CD4-positive, alpha-beta T cell (primary cell): ENCODE measurements at places on chromosomes 1 and 21. TPM values are rescaled to one million over a fixed set of nuclear protein-coding genes. Genes with fewer than 3 reads are reported as not detected.

RHEX gene
- total RNA-seq: not detected

RHBDL2 gene
- total RNA-seq: not detected

GPR52 gene
- 0.99 TPM for total RNA-seq

FNDC10 gene
- 1.0 TPM for total RNA-seq

DNA sequence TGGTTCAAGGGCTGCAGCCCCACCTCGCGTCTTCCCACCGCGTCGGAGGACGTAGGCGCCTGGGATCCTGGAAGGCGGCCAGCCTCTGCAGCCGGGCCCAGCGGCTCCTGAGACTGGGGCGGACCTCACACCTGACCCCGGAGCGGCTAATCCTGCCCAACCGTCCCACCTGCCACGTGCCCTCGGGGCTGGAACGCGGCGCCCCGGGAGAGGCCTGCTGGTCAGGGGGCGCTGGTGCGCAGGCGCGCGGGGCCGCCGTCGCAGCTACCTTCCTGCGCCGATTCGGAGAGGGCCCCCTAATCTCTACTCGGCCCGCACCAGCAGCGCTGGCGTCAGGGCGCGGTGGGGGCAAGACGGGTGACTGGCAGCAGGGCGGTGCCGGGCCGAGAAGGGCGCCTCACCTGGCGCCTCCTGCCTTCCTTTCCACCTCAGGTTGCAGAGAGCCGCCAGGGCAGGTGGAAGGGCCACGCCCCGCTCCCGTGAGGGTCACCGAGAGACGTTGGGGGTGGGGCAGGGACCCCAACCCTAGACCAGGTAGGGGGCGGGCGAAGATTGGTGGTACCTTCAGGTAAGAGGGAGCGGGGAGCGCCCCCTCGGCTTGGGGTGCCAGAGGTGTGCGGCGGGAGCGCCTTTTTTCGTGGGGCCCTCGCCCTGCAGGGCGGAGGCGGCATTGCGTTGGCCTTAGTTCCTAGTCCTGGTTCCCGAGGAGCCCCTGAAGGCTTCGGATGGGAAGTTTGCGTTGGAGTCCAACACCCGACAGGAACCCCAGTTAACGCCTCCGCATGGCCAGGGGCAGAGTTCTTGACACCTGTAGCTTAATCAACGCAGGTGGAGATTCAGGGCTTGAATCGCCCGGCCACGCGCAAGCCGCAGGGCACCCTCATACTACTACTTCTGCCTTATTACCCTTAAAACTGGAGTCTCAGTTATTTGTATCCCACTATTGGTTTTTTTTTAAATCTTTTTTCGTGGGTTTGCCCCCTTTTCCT lies at the start of gene TDRD5:
TSS of gene TDRD5 (plus strand) at position 241 of the 989 bp plus-strand sequence. CDS start 784 bp downstream, outside the sequence.
- no peak within 1 kb of the TSS for H3K4me3 ChIP-seq
- H3K27ac ChIP-seq: no peak within 1 kb of the TSS
- H3K36me3 ChIP-seq: no peaks in the 10 kb centered on the region

DNA sequence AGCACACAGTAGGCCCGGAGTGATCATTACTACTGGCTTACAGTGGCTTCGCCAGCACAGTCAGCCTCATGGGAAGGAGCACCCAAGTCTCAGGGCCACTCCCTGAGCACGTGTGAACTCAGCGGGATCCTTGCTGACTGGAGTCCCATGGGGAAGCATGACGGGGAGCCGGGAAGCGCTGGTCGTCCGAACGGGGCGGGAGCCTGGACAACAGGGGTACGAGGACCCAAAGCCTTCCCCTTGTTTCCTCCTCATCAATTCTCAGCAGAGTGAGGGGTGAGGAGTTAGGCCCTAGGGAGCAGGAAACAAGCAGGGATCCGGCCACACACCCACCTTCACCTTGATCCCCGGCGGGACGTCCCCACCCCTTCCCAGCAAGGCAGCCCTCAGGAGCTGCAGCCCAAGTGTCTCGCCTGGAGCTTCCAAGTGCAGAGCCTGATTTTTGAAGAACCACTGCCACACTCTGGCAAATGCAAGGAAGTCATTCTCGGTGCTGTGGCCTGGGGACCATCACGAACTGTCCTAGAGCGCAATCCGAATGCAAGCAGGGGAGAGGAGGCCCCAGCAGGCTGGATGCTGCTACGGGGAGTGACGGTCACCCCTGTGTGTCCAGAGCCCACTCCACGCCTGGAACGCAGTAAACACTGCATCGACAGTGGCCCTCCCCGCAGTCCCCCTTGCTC lies 35.5 kb downstream of the TOMM20 start:
- H3K4me1 ChIP-seq: peaks cover 9% of the 10 kb centered on the region
- no peak overlapping the region for H3K27ac ChIP-seq
- no peaks in the 10 kb centered on the region for H3K27me3 ChIP-seq
- H3K36me3 ChIP-seq: no peaks in the 10 kb centered on the region
- H3K4me3 ChIP-seq: no peak overlapping the region
